ENCODE measurements at places on chromosomes 16 and 17.

- DNase-seq: no peak
These were observed 53.6 kb downstream of the ABAT start for GRCh38 chr16:8727857-8728618.

- no peak for DNase-seq
These were observed 36.7 kb downstream of the HNF1B start for GRCh38 chr17:37708008-37708615.

GRCh38 chr16:70788668-70789594 is 12.0 kb downstream of the VAC14 start:
- peak; percentile 22 for DNase-seq

DNA sequence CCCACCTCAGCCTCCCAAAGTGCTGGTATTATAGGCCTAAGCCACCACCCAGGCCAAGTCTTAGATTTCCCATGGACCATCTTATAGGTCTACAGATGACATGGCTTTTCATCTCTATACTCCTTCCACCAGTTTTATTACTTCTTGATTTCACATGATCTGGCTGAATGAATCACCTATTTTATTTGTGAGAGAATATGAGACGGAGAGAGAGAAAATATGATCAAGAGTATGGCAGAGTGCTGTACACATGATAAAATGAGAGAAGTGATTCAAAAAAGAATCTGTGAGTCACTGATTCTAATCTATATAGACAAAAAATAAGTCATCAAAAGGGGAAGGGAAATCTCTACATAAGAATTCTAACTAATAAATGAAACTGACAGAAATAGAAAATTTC is 13.7 kb downstream of the ACSM1 start:
- no peak for DNase-seq

DNA sequence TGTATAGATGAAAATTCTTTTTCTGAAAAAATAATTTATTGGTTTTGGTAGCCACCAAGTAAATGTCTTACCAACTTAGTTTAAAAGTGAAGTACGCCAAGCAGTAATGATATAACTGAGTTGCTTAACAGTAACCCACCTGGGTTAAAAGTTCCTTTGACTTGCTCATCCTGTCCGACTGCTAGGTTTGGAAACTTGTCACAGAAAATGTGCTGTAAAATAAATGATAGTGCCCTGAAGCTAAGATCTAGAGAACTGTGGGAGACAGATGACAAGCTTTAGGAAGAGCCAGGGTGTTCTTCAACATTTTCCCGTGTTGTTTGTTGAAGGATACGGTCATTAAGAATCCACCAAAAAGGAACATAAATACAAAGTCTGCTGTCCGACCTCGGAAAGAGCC is 5.0 kb downstream of the DERL2 start:
- DNase-seq: no peak

Measured in fibroblast of lung (primary cell).